Aorta (tissue), 5 donors: ENCODE measurements at places on chromosomes 6 and 20. TPM values are rescaled to one million over a fixed set of nuclear protein-coding genes. Genes with fewer than 3 reads are reported as not detected.
A peak's percentile ranks its signal among the peaks of the same experiment; 100 is the strongest.

Gene MACROD2
- total RNA-seq, result 11.2 TPM

Gene FAM162B
- 3.2 TPM for total RNA-seq

Gene COQ3
- total RNA-seq, result 2.4 TPM

DNA sequence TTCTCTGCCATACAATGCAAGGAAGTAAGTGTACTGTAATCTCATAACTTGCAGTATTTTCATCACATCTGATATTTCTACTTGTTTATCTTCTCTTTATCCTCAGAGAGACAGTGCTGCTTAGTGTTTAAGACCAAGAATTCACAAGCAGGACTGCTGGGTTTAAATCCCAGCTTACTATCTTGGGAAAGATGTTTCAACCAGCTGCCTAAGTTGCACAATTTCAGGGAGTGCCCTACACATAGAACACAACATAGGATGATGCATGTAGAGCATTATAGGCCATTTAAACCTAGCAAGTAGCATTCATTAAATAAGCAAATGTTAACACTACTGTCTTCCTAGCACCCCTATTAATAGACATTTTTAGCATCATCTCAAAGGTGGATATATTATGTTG, 205.2 kb upstream of the CEP162 start:
- H3K4me1 ChIP-seq, result no peaks in the 10 kb centered on the region
- H3K4me3 ChIP-seq, result no peak overlapping the region
- DNase-seq, result no peak
- H3K36me3 ChIP-seq, result no peaks in the 10 kb centered on the region

DNA sequence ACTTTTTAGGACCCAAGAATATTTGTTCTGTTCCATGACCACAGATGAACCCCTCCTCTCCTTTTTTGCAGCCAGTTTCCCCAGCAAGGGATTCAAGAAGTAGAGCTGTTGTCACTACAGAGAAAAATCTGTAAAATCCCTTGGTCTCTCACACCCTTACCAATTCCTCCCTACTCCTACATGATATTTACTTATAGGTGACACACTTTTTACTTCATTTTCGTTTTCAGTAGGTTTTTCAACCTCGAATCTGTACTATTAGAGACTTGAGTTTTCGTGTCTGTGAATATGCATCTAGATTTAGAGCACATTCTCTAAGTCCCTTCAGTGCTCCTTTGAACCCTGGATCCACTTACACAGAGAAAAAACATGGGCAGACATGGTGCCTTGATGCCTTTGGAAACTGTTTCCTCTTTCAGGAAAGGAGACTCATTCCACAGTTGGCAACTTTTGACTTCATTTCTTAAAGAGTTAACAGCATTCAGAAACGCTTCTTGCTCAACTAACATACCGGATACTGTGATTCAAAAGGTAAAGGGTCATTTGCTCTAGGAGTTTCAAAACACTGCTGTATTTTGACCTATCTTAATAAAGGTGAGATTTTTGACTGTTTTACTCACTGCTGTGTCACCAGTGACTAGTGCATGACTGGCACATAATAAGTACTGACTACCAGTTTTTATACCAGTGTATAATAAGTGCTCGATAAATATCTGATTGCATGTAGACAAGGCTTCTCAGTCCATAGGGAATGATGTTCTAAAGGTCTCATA, 50.6 kb downstream of the LAMA4 start:
- no peak overlapping the region for H3K27ac ChIP-seq
- H3K4me1 ChIP-seq, result peaks cover 11% of the 10 kb centered on the region
- no peaks in the 10 kb centered on the region for H3K27me3 ChIP-seq
- no peak for DNase-seq

GRCh38 chr6:21533678-21534077, 59.9 kb upstream of the SOX4 start:
- H3K4me3 ChIP-seq, result no peak overlapping the region
- no peaks in the 10 kb centered on the region for H3K36me3 ChIP-seq
- H3K4me1 ChIP-seq, result no peaks in the 10 kb centered on the region

DNA sequence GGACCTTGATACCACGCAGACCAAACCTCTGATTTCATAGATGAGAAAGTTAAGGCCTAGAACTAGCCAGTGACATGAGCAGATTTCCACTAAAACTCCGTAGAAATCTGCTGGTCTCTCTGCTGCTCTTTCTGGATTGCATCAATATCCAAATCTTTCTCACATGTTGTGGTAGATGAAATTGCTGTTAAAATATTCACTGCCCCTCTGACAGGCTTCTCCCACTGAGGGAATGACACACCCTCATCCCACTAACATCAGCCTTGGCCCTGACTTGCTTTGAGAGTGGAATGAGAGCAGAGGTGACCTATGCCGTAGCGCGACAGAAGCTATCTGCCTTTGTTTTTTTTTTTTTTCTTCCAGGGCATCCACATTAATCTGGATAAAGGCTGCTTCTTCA, 20.4 kb upstream of the EXOC2 start:
- H3K27me3 ChIP-seq, result no peaks in the 10 kb centered on the region
- H3K27ac ChIP-seq, result no peak overlapping the region
- H3K36me3 ChIP-seq, result no peaks in the 10 kb centered on the region
- no peak for DNase-seq
- no peak overlapping the region for H3K4me3 ChIP-seq

GRCh38 chr20:57940868-57941522, 231.2 kb upstream of the PMEPA1 start:
- no peak overlapping the region for H3K27ac ChIP-seq
- H3K4me1 ChIP-seq, result peaks cover 10% of the 10 kb centered on the region
- DNase-seq, result peak; percentile 57
- H3K36me3 ChIP-seq, result no peaks in the 10 kb centered on the region

GRCh38 chr6:32047084-32047478, 8.9 kb downstream of the CYP21A2 start:
- no peaks in the 10 kb centered on the region for H3K27me3 ChIP-seq
- no peak overlapping the region for H3K27ac ChIP-seq
- H3K4me1 ChIP-seq, result no peaks in the 10 kb centered on the region
- H3K4me3 ChIP-seq, result no peak overlapping the region

- no peak overlapping the region for H3K4me3 ChIP-seq
- DNase-seq, result no peak
- no peaks in the 10 kb centered on the region for H3K4me1 ChIP-seq
- H3K36me3 ChIP-seq, result no peaks in the 10 kb centered on the region
- no peak overlapping the region for H3K27ac ChIP-seq
Observed at GRCh38 chr6:8006208-8006607, 58.0 kb downstream of the BLOC1S5 start.

DNA sequence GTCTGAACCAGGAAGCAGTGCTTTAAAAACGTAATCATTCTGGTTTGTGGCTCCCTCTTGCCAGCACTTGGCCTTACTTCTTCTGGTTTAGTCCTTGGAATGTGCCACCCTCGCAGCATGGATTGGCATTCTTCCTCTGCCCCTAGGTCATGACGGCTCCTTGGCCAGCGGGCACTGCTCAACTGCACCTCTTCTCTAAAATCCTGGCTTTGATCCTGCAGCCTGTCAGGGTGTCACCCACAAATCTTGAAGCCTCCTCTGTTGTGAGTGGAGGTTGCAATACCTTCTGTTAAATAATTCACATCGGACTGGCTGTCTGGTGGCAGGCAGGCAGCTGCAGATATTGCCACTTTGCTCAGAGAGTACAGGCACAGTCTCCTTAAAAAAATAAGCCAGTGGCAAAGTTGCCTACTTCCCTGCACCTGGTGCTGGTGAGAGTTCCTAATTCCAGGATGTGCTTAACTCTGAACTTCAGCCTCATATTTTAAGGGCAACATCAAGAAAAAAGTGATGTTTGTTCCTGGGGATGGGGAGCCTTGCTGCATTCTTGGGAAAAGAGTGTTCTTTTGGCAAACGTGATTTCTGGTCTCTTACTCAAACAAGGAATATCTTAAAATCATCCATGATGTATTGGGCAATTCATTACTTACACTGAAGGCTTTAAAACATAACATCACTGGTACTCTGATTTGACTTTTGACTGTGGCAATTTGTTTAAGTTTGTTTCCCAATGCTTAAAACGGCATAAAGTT, 179.8 kb downstream of the FOXA2 start:
- H3K27ac ChIP-seq, result no peak overlapping the region
- no peaks in the 10 kb centered on the region for H3K4me1 ChIP-seq
- no peak for DNase-seq
- H3K36me3 ChIP-seq, result no peaks in the 10 kb centered on the region

Gene SYNGAP1
- 31.7 TPM for total RNA-seq

Gene C6orf132
- total RNA-seq, result 1.7 TPM

- peaks cover 5% of the 10 kb centered on the region for H3K36me3 ChIP-seq
- H3K4me3 ChIP-seq, result no peak overlapping the region
- peak; percentile 77 for DNase-seq
- H3K27ac ChIP-seq, result peak overlapping the region; percentile 51
- peaks cover 7% of the 10 kb centered on the region for H3K4me1 ChIP-seq
Observed at GRCh38 chr20:38073307-38074071, 39.9 kb downstream of the RPRD1B start.

GRCh38 chr6:34953061-34954025, 64.3 kb downstream of the ANKS1A start:
- no peak for DNase-seq
- H3K27me3 ChIP-seq, result no peaks in the 10 kb centered on the region
- H3K27ac ChIP-seq, result no peak overlapping the region
- no peaks in the 10 kb centered on the region for H3K36me3 ChIP-seq
- no peak overlapping the region for H3K4me3 ChIP-seq
- no peaks in the 10 kb centered on the region for H3K4me1 ChIP-seq

GRCh38 chr6:152981989-152982903, 595 bp downstream of the FBXO5 start:
- H3K27me3 ChIP-seq, result no peaks in the 10 kb centered on the region
- DNase-seq, result peak; percentile 49
- no peaks in the 10 kb centered on the region for H3K36me3 ChIP-seq
- H3K27ac ChIP-seq, result no peak overlapping the region

DNA sequence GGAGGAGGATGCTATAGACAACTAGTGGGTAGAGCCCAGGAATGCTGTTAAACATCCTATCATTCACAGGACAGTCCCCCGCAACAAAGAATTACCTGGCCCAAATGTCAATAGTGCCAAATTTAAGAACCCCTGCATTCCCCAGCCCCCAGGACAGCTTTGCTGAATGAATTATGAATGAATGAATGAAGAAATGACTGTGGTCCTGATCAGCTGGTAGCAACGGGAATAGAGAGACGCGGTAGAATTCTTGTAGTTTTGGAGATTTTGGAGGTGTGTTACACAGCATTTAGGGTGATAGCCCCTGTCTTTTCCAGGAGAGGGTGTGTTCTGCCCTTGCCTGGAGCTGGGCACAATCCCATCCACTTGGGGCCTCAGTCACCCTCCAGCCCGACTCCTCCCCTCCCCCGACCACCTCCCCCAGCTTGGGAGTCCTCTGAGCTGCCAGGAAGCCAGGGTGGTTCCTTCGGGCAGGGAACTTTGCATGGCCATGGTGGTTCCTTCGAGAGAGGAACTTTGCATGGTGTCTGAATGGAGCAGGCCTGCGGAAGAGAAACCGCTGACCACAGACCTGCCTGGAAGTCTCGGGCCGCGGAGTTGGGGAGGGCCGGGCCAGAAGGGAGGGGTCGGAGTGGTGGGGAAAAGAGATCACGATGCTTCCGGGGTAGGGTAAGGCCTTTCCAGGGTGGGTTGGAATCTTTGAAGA, 1.0 kb upstream of the HCK start:
- H3K4me3 ChIP-seq, result no peak overlapping the region
- H3K4me1 ChIP-seq, result no peaks in the 10 kb centered on the region
- H3K27ac ChIP-seq, result no peak overlapping the region
- H3K27me3 ChIP-seq, result no peaks in the 10 kb centered on the region
- peak; percentile 80 for DNase-seq
- no peaks in the 10 kb centered on the region for H3K36me3 ChIP-seq

- H3K27me3 ChIP-seq, result no peaks in the 10 kb centered on the region
- no peak for DNase-seq
- H3K4me3 ChIP-seq, result no peak overlapping the region
- H3K4me1 ChIP-seq, result peaks cover 7% of the 10 kb centered on the region
Observed at GRCh38 chr6:109096208-109096607, 901 bp downstream of the CEP57L1 start.

Gene CDSN
- total RNA-seq, result not detected

DNA sequence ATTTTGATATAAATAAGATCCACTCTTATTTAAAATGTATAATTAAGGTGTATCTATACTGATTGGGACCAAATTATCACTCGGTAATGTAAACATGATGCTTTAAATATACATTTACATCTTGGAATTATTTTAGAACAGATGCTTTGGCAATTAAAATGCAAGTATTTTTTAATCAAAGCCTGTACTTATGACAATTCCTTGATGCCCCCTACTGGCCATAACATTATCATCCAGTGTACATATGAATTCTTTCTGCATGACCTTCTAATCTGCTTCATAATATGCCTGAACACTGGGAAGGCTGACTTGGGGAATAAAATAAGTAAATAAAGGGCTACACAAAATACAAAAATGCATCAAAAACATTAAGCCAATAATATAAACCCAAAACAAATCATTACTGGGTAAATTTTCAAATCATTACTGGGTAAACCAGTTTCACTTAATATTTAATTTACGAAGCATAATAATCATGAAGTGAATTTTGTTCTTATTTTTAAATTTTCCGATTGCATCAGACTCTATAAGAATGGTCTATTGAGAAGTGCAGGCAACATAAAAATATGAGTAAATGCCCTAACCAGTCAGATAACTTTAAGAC, 65.1 kb downstream of the CGA start:
- H3K4me3 ChIP-seq, result no peak overlapping the region
- no peak overlapping the region for H3K27ac ChIP-seq
- H3K36me3 ChIP-seq, result no peaks in the 10 kb centered on the region
- H3K4me1 ChIP-seq, result no peaks in the 10 kb centered on the region

GRCh38 chr6:141290941-141291721, 841.6 kb upstream of the GJE1 start:
- no peak for DNase-seq
- no peak overlapping the region for H3K27ac ChIP-seq
- no peaks in the 10 kb centered on the region for H3K36me3 ChIP-seq
- H3K27me3 ChIP-seq, result no peaks in the 10 kb centered on the region
- H3K4me1 ChIP-seq, result no peaks in the 10 kb centered on the region

Gene FGD2
- 33.9 TPM for total RNA-seq

Gene COL9A3
- total RNA-seq, result 1.5 TPM

DNA sequence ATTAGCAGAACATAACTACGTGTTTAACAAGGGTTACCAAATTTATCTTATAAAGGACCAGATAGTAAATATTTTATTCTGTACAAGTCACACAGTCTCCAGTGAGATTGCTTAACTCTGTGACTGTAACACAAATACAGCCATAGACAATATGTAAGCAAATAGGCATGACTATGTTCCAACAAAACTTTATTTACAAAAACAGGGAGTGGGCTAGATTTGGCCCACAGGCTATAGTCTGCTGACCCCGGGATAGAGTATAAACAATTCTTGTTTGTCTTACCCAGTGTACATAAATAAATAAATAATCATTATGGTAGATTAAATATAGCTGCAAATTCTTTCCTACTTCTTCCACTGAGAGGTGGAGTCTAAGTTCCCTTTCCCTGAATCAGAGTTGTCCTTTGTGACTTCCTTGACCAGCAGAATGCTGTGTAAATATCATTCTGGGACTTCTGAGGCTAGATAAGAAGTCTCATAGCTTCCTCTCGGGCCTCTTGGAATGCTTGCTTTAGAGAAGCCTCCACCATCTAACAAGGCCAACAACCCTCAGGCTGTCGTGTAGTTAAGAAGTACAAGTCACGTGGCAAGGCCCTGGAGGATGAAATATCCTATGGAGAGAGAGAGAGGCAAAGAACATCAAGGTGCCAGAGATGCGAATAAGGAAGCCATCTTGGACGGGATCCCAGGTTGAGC, 59.1 kb upstream of the TMEM244 start:
- no peaks in the 10 kb centered on the region for H3K36me3 ChIP-seq
- DNase-seq, result no peak
- no peak overlapping the region for H3K4me3 ChIP-seq
- H3K27ac ChIP-seq, result no peak overlapping the region

GRCh38 chr6:23647045-23647444, 479.0 kb upstream of the NRSN1 start:
- H3K4me1 ChIP-seq, result no peaks in the 10 kb centered on the region
- no peaks in the 10 kb centered on the region for H3K36me3 ChIP-seq
- no peak for DNase-seq
- no peak overlapping the region for H3K27ac ChIP-seq
- H3K4me3 ChIP-seq, result no peak overlapping the region

Gene SUN5
- not detected for total RNA-seq
